ENCODE measurements at places on chromosomes 13 and 19.

GRCh38 chr19:46373491-46374359 is 26.8 kb downstream of the PPP5C start:
- DNase-seq, result no peak

DNA sequence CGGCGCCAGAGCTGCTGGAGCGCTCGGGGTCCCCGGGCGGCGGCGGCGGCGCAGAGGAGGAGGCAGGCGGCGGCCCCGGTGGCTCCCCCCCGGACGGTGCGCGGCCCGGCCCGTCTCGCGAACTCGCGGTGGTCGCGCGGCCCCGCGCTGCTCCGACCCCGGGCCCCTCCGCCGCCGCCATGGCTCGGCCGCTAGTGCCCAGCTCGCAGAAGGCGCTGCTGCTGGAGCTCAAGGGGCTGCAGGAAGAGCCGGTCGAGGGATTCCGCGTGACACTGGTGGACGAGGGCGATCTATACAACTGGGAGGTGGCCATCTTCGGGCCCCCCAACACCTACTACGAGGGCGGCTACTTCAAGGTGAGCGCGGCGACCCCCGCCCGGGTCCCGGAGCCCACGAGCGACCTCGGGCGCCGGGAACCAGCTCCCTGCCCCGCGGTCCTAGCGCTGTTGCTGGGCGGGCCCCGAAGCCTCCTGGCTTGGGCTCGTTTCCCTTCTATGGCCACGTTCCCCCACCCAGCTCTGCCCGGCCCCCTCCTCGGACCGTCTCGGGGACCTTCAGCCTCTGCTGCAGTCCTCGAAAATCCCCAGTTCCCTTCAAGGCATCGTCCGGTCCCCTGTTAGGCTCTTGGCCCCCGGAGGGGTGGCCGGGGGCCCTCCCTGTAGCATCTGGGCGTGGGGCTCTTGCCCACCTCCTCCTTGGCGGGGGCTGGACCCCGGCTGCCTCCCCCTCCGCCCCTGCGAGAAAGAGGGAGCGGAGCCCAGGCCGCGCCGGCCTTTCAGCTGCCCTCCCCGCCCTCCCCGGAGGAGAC is at the start of gene CDC34:
TSS of gene CDC34 (plus strand) at position 8 of the 808 bp plus-strand sequence. CDS start at position 180, 172 bp downstream.
- no peak for DNase-seq

- peak; percentile 1 for DNase-seq
These were observed 1551.1 kb downstream of the EFNB2 start for GRCh38 chr13:104984296-104984818.

GRCh38 chr19:36837176-36837905 is 846 bp downstream of the ZNF790 start:
- DNase-seq, result no peak

DNA sequence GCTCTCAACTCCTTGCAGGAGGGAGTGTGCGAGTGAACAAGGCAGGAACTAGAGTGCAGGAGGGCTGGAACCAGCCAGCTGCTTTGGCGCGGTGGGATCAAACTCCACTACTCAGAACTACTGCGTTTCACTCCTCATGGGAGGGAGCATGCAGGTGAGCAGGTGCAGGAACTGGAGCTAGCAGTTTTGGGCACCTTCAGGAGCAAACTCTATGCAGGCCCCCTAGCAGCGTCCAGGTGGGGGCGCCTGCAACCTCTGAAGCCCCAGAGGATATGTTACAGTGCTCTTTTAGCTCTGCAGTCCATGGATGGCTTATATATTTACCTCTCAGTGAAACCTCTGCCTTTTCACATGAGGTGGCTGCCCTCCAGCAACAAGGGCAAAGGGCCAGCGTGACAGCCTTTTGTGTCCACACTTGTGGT is 1303.4 kb downstream of the PCDH9 start:
- no peak for DNase-seq

- DNase-seq, result no peak
These were observed 21.7 kb downstream of the MAU2 start for GRCh38 chr19:19342086-19343015.

GRCh38 chr19:4095488-4095844 is 28.5 kb downstream of the MAP2K2 start:
- no peak for DNase-seq

- DNase-seq, result no peak
These were observed 1.3 kb upstream of the ZSCAN22 start for GRCh38 chr19:58325311-58326022.

DNA sequence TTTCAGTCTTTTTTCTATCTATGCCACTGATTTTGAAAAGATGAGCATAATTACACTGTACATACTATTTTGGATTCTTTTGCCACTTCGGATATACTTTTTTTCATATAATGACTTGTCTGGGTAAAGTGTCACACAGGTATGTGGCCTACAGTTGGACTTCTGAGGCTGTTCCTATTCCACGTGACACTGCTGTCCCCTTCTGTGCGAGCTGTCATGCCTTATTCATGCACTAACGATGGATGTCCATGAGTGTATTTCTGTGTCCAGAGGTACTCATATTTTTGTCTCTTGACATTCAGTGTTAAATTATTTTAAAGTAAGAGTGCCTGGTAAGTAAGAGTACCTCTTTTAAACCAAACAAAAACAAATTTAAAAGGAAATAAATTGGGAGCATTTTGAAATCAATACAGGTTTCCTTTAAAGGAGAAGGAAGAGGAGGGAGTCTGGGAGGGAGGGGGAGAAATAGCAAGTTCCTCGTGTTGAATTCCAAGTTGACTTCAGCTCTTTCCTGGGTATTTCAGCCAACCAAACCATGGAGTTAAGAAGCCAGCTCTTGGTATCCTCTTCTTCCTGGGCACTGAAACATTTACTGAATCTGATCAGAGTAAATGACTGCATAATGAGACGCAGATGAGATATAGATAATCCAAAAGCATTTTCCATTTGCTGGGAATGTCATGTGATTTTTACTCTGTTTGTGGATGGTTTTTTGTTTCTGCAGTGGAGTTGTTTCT is 61.3 kb downstream of the TNFRSF19 start:
- DNase-seq, result no peak

DNA sequence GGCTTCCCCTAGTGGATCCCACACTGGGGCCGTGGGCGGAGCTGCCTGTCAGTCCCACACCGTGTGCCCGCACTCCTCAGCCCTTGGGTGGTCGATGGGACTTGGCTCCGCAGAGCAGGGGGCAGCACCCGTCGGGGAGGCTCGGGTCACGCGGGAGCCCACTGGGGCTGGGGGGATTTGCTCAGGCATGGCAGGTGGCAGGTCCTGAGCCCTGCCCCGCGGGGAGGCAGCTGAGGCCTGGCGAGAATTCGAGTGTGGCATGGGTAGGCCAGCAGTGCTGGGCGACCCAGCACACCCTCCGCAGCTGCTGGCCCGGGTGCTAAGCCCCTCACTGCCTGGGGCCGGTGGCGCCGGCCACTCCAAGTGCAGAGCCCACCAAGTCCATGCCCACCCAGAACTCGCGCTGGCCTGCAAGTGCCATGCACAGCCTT is 481.7 kb upstream of the PRR20A start:
- DNase-seq, result no peak

DNA sequence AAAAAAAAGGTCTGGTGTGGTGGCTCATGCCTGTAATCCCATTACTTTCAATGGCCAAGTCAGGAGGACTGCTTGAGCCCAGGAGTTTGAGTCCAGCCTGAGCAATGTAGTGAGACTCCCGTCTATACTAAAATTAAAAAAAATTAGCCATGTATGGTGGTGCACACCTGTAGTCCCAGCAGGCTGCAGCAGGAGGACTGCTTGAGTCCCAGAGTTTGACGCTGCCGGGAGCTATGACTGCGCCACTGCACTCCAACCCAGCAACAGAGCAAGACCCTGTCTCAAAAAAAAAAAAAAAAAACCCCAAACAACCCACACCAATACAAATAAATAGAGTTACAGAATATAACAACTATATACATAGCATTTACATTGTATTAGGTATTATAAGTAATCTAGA is 65.7 kb downstream of the MICU2 start:
- no peak for DNase-seq

- DNase-seq, result no peak
These were observed 38.0 kb upstream of the ALOX5AP start for GRCh38 chr13:30697177-30697953.

GRCh38 chr19:2167896-2168618 is 4.3 kb downstream of the DOT1L start:
- DNase-seq, result peak; percentile 28

GRCh38 chr19:16208847-16209665 is 11.3 kb downstream of the AP1M1 start:
- no peak for DNase-seq

DNA sequence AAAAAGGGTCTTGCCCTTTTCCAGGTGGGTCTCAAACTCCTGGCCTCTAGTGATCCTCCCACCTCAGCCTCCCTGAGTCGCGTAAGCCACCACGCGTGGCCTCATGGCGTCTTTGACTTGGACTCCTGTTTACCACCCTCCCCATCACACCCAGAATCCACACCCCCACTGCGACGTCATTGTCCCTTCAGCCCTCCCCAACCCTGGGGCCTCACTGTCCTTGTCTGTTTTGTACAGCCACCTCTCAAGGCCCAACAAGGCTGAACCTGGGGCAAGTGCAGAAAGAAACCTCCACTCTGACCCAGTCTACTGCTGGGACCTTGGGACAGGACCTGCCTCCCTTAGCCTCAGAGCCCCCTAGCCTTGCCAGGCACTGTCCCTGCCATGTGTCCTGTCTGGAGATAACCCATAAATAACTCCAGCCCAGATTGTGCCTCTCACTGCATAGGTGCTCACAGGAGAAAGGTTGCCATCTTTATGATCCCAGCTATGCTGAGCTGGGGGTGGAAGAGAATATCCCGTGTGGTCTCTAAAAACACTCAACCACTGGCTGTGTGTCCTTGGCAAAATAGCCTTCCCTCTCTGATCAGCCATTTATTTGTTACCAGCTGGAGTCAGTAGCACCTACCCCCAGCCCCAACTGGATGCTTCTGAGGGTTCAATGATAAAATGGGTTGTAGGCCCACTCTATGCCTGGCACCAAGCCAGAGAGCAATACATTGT is 1.8 kb upstream of the IFI30 start:
- no peak for DNase-seq

- DNase-seq, result no peak
These were observed 45.7 kb downstream of the VAV1 start for GRCh38 chr19:6818246-6818645.

DNA sequence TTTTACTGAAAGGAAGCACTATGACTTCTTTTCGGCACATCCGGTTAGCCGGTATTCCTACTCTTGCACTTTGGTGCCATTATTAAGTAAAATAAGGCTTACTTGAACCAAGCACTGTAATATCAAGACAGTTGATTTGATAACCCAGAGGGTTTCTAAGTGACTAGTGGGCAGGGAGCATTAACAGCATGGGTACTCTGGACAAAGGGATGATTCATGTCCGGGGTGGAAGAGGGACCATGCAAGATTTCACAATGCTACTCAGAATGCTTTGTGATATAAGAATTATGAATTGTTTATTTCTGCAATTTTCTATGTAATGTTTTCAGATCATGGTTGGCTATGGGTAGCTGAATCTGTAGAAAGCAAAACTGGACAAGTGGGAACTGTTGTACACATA is 282.1 kb downstream of the TDRD3 start:
- no peak for DNase-seq

DNA sequence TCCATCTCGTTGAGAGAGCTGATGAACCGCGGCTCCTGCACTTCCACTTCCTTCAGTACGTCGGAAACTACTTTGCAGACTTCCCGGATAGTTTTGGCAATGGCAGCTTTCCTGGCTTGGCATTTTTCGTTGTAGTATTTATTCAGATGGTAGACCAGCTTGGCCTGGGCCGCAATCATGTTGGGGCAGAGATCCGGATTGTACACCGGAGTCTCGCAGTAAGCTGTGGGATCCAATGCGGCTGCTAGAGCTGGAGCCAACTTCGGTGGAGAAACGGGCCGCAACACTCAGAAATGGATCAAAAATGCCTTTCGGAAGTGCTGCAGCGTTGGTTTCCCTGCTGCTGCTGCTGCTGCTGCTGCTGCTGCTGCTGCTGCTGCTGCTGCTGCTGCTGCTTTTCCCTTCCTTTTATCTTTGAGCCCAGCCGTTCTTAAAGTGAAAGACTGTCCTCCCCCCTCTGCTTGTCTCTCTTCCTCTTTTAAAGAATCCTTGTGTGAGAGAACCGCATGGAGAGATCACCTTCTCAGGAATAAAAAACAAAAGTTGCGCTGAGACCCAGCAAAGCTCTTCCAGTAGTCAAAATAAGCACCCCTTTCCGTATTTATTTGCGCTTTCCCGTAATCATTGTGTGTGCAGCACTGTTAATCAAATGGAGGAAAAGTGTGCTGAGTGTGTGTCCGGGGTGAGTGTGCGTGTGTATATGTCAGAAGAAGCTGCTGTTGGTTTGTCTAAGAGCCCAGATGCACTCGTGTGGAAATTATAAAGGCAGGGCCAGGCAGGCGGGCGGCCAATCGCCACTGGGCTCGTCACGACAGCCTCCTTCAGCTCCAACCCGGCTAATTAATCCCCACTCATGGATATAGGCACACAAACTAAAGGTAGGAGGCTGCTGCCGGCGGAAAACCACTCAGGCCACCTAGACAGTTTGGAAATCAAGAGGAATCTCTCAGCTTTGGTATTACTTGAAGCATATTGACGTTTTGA is at the start of gene MAB21L1:
TSS of gene MAB21L1 (minus strand) at position 730 of the 984 bp plus-strand sequence. CDS start at position 179, 551 bp downstream.
- DNase-seq, result no peak

GRCh38 chr13:103410002-103410401 is 343.8 kb upstream of the SLC10A2 start:
- DNase-seq, result no peak

GRCh38 chr13:30871588-30872275 is 34.3 kb upstream of the MEDAG start:
- DNase-seq, result no peak

DNA sequence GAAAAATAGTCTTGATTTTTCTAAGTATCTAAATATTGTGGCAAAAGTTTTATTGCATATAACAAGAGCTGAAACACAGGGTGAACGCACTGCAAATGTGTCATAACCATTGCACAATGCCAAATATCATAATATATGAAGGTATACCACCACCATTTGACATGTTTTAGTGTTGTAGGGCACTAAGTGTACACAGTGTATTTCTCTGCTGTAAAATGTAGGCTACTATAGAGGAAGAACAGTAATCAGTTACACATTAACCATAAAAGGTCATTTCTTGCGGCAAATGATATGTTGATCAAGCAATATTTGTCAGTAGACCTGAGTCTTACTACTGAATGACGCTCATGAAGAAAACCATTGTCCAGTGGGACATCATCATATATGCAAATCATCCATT is 18.3 kb upstream of the KLF5 start:
- no peak for DNase-seq

DNA sequence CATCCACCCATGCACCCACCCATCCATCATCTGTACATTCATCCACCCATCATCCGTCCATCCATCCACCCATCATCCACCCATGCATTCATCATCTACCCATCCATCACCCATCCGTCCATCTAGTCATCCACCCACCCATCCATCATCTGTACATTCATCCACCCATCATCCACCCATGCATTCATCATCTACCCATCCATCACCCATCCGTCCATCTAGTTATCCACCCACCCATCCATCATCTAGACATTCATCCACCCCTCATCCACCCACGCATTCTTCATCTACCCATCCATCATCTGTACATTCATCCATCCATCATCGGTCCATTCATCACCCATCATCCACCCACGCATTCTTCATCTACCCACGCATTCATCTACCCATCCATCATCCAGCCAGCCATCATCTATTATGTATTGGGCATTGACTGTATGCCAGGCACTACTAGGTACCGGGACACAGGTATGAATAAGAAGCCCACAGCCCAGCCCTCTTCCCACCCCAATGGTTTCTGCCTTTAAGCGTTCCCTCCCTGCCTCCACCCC is 16.7 kb upstream of the GALP start:
- no peak for DNase-seq

- DNase-seq, result no peak
These were observed 32.9 kb downstream of the SERTM1 start for GRCh38 chr13:36706755-36707154.

Measured in CD4-positive, alpha-beta T cell treated with Interleukin-15 for 4 hours (primary cell).